ENCODE measurements at places on chromosomes 13 and 19.

- DNase-seq, result no peak
Observed at GRCh38 chr19:47499371-47499770, 15.4 kb upstream of the KPTN start.

DNA sequence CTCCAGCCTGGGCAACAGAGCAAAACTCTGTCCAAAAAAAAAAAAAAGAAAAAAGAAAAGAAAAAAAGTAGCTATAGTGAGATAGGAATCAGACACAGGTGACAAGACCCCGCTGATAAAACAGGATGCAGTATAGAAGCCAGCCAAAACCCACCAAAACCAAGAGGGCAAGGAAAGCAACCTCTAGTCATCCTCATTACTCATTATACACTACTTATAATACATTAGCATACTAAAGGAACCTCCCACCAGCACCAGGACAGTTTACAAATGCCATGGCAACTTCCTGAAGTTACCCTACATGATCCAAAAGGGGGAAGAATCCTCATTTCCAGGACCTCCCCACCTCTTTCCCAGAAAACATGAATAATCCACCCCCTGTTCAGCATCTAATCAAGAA lies 35.6 kb upstream of the UBL3 start:
- no peak for DNase-seq

- DNase-seq, result peak; percentile 23
Observed at GRCh38 chr13:46866150-46866549, 30.7 kb downstream of the HTR2A start.

- DNase-seq, result no peak
Observed at GRCh38 chr13:45341799-45342500, 967 bp upstream of the TPT1 start.

DNA sequence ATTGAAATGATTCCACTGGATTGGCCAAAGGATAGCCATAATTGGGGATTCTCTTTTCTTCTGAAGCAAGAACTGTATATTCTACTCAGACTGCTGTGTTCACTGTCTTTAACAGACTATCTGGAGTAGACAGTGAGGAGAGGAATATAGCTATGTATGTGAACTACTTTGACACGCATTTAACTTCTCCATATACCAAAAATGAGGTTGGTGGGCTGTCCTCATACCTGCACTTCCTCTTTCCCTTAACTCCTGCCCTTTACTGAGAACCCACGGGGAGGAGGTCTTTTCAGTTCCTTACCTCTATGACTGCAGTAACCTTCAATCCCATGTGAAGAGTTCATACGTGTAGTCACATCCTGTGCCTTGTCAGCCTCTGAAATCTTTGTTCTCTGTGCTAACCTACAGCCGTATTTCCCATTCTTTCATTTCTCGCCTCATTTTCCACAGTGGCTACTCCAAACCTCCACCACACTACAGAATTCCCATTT lies 305.8 kb downstream of the MTUS2 start:
- no peak for DNase-seq

DNA sequence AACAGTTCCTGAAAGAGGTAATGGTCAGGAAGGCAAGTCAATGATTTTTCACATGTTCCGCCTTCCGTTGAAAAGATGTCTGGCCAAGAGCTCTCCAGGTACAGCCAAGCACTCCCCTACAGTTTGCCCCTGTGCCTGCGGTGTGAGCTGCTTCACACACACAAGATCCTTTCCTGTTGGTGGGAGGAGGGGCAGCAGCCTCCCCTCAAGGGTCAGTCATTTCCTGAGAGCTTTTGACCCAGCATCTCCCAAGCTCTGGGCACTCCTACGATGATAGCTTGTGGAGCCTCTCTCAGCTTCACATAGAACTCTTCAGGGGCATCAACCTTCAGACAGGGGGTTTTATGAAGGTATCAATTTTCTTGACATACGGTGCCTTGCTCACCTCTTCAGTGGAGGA lies 86.9 kb downstream of the DOCK9 start:
- DNase-seq, result no peak

GRCh38 chr13:42649831-42650230 lies 75.9 kb downstream of the TNFSF11 start:
- no peak for DNase-seq

GRCh38 chr19:44042147-44042546 lies 9.7 kb upstream of the ZNF223 start:
- no peak for DNase-seq

DNA sequence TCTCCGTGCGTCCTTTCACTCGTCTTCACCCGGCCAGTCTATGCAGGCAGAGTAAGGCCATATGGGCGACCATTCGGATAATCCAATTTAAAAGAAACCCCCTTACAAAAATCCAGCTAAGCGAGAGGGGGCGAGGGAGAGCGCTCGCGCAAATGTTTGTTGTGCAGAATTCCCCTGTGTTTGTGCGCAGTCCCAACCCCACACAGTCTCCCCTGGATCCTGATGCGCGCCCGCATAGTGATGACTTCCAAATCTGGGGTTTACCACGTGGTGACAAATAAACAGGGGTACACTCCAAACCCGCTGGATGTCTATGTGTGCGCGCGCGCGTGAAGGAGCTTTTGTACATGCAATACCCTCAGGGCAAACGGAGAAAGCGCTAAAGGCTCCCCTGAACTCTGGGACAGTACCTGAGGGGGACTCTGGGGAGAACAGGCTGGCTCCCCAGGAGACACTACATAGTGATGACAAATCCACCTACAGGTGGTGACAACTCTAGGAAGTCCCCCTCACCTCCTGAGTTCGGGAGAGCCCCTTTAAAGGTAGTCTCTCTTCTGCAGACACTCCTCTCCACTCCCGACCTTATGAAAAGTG lies 8.5 kb downstream of the SOX21 start:
- DNase-seq, result no peak

GRCh38 chr19:2542341-2543069 lies 66.6 kb downstream of the GADD45B start:
- DNase-seq, result no peak

DNA sequence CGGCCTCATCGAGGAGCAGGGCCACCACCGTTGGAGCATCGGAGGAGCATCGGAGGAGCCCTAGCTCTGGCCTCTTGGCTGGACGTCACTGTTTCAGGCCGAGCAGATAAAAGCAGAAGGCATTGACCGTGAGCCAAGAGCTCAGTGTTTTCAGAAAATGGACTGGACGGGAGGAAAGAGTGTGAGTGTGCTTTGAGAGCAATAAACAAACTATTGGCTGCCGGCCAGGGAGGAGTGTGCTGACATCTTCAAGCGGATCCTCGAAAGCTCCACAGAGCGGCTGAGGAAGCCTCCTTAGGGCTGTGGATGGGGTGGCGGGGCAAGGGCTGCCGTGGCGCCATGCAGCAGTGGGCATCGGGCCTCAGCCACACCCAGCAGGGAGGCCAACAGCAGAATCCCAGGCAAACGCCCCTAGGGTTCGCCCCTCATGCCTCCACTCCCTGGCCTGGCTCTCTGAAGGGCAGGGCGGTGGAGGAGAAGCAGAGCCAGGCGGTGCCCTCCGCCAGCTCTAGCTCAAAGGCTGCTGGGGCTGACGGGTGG lies 41.8 kb downstream of the IRS2 start:
- no peak for DNase-seq

- DNase-seq, result no peak
Observed at GRCh38 chr19:20479483-20479882, 86.1 kb downstream of the ZNF737 start.

Data from right lobe of liver (tissue), 6 donors.